ENCODE measurements at places on chromosomes 16 and 17. TPM values are rescaled to one million over a fixed set of nuclear protein-coding genes. Genes with fewer than 3 reads are reported as not detected.
A peak's percentile ranks its signal among the peaks of the same experiment; 100 is the strongest.

SERPINF2 gene
- polyA plus RNA-seq: 0.08 TPM

GRCh38 chr17:78876094-78876597 is 26.9 kb downstream of the CEP295NL start:
- no peak for DNase-seq

GRCh38 chr17:57045868-57046704 is 39.0 kb upstream of the AKAP1 start:
- peak; percentile 23 for DNase-seq

GRCh38 chr16:20903116-20903898 is 2.7 kb downstream of the LYRM1 start:
- no peak for DNase-seq

SIRT7 gene
- polyA plus RNA-seq: 11.4 TPM

DHX58 gene
- polyA plus RNA-seq: 1.6 TPM

DNA sequence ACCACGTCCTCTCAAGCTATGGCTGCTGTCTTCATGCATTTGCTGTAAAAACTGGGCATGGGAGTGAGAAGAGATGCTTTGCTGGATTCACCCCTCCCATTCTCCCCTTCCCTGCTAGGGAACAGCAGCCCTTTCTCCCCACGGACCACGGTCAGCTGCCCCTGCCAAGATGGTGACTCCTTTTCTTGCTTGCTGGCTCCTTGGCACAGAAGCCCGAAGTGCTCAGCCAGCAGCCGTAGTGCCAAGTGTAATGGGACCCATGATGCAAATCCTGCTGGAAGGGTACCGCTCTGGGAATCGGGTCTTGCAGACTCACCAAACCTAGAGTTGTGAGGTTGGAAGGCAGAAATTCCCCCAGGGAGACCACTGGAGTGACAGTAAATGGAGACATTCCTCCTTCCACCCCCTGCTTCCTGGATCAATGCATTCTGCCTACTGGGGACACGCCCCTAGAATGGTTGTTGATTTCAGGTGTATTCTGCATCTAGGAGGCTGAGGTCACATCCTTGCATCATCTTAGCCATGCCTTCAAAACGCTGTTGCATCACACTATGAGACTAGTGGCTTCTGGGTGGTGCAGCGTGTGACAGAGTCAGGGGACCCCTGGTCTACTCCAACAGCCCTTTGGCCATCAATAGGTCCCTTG is 63.0 kb upstream of the CBX4 start:
- DNase-seq: no peak

DNA sequence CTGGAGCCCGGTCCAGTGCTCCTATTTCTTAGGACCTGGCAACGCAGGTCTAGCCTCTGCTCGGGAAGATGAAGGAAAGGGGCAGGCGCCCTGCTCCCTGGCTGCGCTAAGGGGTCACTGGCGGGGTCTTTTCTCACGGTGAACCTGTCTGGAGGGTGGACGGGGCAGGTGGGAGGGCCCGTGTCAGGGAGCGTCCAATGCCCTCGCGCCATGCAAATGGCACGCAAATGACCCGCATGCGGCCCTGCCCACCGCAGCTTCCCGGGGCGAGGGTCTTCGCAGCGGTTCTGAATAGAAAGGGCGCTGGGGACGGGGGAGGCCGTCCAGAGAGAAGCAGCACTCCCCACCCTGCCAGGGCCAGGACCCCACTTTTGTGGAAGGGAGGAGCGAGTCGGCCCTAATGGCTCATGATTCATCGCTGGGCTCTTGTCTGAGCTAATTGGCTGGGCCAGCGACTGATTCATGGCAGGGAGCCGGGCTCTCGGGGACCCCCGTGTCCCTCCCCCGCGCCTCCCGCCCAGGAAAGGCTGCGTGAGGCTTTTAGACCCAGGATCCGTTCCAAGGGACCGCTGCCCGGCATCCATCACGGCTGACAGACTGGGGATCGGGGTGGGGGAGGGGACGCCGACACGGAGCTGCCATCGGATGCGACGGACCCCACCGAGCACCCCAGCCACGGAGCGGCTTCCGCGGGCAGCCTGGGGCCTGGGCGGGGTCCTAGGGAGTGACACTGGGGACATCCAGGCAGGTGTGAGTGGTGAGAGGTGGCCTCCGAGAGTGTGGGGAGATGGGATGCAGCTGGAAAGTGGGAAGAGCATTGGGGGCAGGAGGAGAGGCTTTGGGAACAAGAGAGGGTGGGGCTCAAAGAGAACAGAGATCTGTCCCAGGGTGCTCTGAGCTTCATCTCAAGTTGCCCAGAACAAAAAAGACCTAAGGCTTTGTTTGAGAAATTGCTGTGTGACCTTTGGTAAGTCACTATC is 25.0 kb upstream of the NGFR start:
- DNase-seq: peak; percentile 44

DNA sequence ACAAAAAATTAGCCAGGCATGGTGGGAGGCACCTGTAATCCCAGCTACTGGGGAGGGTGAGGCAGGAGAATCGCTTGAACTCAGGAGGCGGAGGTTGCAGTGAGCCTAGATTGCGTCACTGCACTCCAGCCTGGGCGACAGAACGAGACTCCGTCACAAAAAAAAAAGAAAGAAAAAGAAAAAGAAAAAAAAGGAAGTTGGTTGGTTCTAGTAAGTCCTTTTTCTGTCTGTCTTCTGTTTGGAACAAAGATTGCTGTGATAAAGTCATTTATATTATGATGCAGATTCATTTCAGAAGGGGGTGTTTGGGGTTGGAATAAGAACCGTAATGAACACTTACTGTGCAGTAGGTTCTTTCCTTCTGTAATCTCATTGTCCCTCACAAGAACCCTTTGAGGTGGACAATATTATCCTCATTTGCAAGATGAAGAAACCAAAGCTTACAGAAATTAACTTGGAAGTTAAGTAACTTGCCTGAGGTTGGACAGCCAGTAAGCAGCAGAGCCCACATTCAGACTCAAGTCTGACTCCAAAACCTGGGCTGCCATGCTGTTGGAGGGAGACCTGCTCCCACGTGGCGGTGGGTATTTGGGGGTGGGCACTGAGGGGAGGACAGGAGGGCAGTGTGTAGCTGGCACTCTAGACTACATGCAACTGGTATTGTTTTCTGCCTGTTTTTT is 10.3 kb downstream of the MINK1 start:
- no peak for DNase-seq

DNA sequence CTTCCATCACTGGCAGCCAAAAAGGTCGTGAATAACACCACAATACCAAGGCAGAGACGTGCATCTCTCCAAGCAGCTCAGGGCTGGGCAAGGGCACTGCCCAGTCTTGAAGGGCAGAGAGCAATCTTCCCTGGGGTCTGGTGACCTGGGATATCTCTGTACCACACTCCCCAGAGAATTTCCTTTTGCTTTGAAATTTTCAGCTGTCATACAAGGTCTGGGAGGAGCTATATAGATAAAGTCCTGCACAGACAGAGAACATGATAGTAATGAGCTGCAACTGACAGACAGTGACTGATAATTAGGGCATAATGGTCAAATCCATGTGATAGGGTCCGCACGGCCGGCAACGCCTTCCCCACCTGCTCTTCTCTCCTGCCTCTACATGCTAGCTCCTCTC is 68.2 kb downstream of the DYNLRB2 start:
- DNase-seq: no peak

DNA sequence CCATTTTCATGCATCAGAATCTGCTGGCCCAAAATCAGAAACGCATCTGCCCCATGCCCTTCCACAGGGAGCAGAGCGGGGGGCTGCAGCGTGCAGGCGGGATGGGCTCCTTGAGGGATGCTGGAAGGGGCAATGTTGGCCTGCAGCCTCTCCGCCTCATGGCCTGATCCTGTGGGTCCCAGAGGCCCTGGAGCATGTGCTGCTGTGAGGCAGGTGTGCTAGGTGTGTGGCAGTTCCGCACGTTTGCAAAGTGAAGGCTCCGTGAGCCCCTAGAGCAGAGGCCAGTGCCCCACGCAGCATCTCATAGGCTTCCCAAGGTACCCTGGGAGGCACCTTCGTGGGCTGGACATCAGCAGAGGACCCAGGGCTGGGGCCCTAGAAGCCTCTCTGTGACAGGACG is 36.4 kb upstream of the CDH15 start:
- no peak for DNase-seq

EZH1 gene
- polyA plus RNA-seq: 19.9 TPM

DNA sequence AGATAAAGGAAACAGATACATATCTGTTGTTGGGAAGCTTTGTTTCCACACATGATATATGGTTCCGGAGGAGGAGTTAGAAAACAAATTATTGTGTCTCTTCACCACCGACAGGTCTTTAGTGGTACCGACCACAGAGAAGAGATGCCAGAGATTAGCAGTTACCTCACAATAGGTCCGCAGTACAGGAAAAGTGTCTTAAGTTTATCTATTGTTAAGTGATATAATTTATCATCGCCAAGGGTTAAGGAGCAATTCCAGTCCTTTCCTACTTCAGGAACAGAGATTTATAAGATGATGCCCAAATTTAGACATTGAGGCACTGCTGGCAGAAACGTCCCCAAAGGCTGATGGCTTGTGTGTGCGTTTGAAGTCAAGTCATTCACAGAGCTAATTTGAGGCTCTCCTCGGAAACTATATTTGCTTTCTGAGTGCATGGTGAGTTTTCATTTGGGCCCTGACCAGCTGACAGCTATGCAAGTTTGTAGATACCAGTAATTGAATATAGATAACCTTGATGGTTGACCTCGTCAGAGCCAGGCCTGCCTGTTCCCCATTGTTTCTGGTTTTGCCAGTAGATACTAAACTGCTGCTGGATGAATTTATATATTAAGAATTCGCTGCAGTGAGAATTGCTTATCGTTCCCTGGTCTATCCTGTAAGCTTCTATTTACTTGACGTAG is 196.4 kb upstream of the IRX3 start:
- DNase-seq: no peak

DNA sequence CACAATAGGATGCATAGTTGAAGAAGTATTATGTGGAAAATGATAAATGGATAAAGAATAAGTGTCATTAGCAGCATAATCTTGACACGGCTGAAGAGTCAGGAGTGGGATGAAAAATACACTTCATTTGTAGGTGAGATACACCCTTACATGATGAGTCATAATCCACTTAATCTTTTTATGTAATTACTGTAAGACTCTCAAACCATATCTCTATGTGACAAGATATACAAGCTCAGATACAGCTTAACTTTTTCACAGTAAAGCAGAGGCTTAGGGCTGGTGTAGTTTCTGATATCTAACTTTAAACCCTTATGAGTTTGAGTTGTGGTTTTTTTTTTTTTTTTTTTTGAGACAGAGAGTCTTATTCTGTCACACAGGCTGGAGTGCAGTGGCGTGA is 101.2 kb downstream of the FTO start:
- DNase-seq: no peak

ABCC12 gene
- polyA plus RNA-seq: not detected

CES1 gene
- 0.84 TPM for polyA plus RNA-seq

BLMH gene
- 22.9 TPM for polyA plus RNA-seq

GRCh38 chr16:27351989-27352388 is 38.2 kb downstream of the IL4R start:
- no peak for DNase-seq

DNA sequence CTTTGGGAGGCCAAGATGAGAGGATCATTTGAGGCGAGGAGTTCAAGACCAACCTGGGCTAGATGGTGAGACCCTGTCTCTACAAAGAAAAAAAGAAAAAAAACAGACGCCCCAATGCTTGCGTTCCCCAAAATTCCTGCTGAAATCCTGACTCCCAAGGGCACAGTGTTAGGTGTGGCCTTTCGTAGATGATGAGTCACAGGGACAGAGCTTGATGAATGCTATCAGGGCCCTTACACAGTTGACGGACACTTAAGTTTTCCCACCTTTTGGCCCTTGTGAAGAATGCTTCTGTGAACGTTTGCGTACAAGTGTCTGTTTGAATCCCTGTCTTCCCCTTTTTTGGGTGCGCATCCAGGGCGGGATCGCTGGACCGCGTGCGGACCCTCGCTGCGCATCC is 16.5 kb upstream of the ZNF750 start:
- no peak for DNase-seq

KRT12 gene
- polyA plus RNA-seq: not detected

GRCh38 chr17:70202840-70203239 is 33.5 kb downstream of the KCNJ2 start:
- DNase-seq: no peak

CFAP97D1 gene
- not detected for polyA plus RNA-seq
